ENCODE measurements at places on chromosomes 11 and 22.
A peak's percentile ranks its signal among the peaks of the same experiment; 100 is the strongest.

DNA sequence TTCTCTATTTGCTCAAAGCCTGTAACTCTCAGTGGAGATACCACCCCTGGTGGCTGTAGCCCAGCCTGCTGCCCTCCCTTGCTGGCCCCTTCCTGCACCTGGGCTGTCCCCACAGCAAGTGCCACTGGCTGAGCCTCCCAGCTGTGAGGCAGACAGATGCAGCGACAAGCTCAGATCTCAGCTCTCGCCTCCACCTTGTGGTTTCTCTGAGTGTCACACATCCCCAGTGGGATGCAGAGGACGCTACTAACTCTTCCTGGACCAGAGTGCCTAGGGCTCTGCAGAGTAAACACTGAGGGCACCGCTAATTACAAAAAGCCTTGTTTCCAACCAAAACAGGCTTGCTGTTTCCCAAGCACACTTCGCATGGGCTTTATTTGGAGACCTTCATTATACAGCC is 8.9 kb downstream of the YPEL1 start:
- DNase-seq: no peak

DNA sequence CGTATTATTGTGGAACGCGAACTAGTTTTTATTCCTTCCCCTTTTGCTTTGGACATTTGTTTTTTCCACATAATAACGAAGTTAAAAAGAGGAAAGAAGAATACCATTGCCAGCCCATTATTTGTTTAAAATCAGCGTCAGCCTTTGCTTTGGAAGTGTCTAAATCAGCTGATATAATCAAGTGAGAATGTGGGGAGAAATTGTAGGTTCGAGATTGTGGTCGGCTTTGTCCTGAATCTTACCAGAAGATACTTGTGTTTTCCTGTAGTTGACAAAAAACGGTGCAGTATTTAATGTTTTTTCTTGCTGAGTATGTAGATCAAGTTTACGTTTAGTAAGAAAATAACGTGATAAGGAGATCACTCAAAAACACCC is 935 bp downstream of the ZNF143 start:
- DNase-seq: peak; percentile 22

DNA sequence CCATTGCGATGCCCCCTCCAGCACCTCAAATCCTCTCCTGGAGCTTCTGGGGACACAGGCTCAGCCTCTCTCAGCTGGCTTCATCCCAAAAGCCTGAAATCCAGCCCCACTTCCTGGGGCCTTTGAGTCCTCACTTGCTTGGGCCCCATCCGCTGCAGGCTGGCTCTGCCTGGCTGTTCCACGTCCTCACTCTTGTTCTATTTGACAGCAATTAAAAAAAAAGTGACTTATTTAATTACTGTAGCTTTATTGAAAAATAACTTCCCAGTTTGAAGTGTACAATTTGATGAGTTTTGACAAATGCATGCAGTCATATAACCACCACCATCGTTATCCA is 27.2 kb downstream of the PARVG start:
- DNase-seq: no peak

DNA sequence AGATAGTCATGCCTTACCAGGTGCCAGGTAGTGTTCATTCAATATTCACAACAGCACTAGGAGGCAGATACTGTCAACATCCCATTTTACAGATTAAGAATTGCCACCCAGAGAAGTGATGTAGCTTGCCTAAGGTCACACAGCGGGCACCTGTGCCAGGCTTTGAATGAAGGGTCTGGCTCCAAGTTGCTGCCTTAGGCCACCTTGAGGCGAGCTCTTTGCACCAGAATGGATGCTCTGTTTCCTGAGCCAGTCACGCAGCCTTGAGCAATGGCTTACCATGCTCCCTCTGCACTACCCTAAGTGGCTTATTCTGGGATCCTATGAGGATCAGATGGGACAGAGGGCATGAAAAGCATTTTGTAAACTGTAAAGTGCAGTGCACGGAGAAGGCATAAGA is 25.1 kb upstream of the TIMP3 start:
- DNase-seq: no peak

DNA sequence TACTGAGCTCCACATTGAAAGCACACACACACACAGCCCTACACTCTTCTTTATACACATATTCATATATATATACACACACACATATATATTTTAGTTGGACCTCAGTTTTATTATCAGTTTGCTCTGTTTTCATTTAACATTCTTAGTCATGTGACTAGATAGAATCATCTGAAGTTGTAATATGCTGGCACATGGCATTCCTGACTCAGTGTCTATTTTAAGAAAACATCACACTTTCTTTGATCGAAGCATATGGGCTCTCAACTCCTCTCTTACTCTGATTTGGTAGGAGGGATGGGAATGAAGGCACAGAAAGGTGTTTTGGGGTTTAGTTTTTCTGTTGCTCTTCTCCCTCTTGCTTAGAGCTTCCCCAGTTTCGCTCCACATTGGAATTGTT is 24.8 kb downstream of the AMOTL1 start:
- DNase-seq: no peak

DNA sequence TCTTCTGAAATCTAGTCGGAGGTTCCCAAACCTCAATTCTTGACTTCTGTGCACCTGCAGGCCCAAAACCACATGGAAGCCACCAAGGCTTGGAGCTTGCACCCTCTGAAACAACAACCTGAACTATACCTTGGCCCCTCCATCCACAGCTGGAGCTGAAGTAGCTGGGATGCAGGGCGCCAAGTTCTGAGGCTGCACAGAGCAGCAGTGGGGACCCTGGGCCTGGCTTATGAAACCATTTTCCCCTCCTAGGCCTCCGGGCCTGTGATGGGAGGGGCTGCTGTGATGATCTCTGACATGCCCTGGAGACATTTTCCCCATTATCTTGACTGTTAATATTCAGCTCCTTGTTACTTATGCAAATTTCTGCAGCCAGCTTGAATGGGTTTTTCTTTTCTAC is 38.3 kb upstream of the MMP7 start:
- no peak for DNase-seq

GRCh38 chr22:20945578-20945934 is 21.5 kb upstream of the AIFM3 start:
- DNase-seq: no peak

- DNase-seq: no peak
Measured at GRCh38 chr11:24872651-24873311, 375.9 kb downstream of the LUZP2 start.

DNA sequence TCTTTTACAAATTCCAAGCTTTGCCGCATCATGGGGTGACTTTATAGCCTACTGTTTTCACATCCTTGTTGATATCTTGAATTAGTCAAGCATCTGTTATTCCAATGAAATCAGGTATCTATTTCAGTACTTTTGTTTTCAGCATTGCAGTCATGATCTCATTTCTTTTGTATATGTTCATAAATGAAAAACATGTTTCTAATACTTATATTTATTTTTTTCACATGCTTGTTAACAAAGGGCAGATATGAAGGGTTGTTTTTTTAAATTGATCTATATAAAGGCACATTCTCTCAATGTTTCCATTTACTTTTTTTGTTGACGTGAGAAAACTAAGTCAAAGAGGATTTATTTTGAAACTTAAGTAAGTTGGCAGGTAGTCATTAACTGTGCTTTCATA is 964.8 kb downstream of the JRKL start:
- DNase-seq: no peak

DNA sequence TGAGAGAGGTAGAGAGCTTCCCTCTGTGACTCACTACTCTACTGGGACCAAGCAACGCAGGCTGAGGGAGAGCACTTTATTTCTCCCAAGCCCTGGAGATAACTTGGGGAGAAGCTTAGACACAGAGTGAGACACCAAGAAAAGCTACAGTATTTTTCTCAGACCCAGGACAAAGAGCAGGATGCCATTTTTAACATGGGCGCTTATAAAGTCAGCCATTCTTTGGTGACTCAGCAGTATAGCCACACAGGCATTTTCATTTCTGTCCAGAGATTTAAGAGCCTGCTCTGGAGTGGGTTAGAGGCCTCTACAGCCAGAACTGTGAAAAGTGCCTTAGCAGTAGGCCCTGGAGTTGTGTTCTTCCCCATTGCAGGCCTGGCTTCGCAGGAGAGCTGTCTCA is 55.0 kb upstream of the GLYAT start:
- no peak for DNase-seq

DNA sequence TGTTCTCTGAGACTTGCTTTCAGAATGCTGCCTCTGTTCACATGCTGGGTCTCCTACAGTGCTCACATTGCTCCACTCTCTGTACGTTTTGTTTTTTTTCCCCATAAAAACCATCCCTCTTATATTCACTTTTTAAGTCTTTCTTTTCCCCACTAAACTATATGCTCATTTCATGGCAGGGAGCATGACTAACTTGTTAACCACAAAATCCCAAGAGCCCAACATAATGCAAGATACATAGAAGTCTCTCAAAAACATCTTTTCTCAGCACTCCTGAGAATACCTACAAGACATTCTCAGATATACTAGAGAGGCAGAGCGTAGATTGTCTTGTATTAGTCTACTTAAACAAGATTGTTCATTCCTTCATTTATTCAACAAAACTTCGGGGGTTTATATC is 73.3 kb downstream of the FAM76B start:
- DNase-seq: no peak
